ENCODE measurements at places on chromosomes 12 and 14.

DNA sequence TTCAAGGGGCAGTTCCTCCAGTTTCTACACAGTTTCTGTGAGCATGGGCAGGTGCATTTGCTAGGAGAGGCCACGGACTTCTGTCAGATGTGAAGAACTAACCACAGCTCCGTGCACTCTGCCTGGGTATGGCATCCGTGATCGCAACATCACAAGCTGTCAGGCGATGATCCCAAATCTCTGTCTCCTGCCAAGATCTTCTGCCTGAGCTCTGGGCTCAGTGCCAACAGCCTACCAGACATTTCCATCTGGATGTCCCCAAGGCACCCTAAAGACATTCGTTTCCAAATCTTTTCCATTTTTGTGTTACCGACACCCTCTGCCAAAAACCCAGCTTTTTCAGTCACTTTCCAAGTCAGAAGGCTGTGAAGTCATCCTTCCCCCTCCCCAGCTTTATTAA lies 292.1 kb downstream of the GLT1D1 start:
- DNase-seq, result no peak

- DNase-seq, result peak; percentile 54
Observed at GRCh38 chr14:30521899-30522736, 36.8 kb upstream of the G2E3 start.

- DNase-seq, result peak; percentile 54
Observed at GRCh38 chr14:34722723-34723545, 8.5 kb upstream of the CFL2 start.

DNA sequence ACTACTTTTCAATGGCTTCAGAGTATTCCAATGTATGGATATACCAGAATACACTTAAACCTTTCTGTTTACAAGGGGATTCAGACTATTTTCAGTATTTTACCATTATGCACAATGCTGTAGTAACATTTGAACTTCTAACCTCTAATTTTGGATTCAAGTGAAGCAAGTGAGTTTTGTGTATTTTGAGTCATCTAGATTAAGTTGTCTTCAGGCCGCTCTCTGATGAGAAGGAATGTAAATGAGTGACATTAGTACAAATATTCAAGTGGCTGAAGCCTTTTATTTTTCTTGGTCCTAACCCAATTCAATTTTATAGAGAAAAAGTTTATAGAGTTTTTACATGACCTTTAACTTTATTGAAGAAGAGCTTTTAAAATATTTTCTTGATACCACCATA lies 125.6 kb downstream of the PDE3A start:
- DNase-seq, result no peak

DNA sequence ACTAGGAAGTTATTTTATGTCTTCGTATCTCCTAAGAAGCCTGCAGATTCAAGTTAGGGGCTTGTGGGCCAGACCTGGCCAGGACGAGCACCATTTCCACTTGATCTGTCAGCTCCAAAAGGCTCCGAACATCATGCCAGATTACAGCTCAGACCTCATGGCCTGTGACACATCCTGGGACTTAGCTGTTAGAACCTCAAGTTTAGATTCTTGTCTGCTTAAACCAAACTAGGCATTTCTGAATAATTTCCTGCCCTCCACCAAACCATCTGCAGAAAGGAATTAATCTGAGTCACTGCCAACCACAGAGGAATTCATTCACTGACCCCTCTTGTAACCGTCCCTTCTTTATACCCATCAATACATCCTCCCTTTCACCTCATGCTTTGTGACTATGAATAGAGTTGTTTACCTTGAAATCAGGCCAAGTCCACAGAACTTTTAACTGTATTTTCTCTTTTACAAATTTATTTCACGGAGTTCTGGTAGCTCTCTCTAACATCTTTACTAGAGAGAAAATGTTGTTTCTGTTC lies 120.3 kb downstream of the FBXL14 start:
- peak; percentile 5 for DNase-seq

- no peak for DNase-seq
Observed at GRCh38 chr12:53951577-53952334, 2.9 kb upstream of the HOXC12 start.

- no peak for DNase-seq
Observed at GRCh38 chr14:38755036-38755435, 348.0 kb downstream of the SEC23A start.

DNA sequence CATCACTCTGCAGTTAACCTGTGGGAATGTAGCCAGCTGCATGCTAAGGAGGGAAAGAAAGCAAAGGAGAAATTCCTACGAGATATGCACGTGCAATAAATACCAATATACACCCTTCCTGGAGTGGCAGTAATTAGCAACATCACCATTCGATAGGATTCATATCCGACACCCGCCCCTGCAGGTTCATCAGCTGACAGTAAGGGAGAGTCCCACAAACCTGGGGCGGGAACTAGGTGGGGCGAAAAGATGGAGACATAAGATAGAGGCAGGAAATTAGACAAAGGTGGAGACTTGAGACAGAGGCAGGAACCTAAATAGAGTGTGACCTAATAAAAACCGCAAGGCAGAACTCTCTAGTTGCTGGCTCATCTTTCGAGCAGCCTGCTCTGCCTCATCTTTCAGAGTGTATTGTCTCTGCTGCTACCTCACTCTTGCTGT lies 51.6 kb downstream of the PLEKHG3 start:
- DNase-seq, result peak; percentile 87

GRCh38 chr12:80802652-80803400 lies 86.1 kb downstream of the MYF5 start:
- DNase-seq, result no peak

GRCh38 chr14:75979071-75979571 lies 2.7 kb downstream of the TGFB3 start:
- DNase-seq, result no peak

GRCh38 chr12:109606320-109607028 lies 32.9 kb downstream of the MVK start:
- no peak for DNase-seq

- no peak for DNase-seq
Observed at GRCh38 chr12:58513852-58514251, 406.5 kb downstream of the LRIG3 start.

DNA sequence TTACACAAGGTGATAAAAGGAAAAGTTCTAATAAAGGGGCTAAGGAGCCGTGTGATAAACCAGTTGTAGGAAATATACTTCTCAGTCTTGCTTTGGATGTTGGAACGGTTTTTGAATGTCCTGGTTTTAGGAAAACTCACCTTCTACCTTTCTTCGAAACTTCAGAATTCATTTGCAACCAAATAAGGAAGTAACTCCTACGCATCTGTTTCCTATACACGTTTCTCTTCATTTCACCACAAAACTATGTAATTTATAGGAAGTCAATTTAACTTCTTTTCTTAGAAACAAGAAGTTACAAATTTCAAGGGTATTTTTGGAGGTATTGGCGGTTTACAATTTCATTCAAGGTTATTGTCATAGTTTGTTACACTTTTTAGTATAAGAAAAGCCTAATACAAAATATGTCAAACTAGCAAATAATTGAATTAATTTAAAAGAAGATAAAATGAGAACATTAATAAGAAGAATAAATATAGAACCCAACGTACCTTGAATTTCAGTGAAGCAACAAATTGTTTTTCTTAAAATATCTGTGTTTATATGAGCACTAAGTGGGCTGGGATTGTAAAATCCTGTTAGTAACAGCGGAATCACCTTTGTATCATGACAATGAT lies 33.2 kb upstream of the CD69 start:
- peak; percentile 49 for DNase-seq

All from CD4-positive, alpha-beta T cell treated with Interleukin-15 for 4 hours (primary cell).